ENCODE measurements at places on chromosomes 12 and 14. TPM values are rescaled to one million over a fixed set of nuclear protein-coding genes. Genes with fewer than 3 reads are reported as not detected.

SSTR1 gene
- 2.3 TPM for total RNA-seq

KCNH5 gene
- 0.97 TPM for total RNA-seq

CNTN1 gene
- total RNA-seq: 27.0 TPM

GPN3 gene
- total RNA-seq: 45.0 TPM

APOF gene
- not detected for total RNA-seq

KRT2 gene
- not detected for total RNA-seq

RERGL gene
- total RNA-seq: not detected

DNA sequence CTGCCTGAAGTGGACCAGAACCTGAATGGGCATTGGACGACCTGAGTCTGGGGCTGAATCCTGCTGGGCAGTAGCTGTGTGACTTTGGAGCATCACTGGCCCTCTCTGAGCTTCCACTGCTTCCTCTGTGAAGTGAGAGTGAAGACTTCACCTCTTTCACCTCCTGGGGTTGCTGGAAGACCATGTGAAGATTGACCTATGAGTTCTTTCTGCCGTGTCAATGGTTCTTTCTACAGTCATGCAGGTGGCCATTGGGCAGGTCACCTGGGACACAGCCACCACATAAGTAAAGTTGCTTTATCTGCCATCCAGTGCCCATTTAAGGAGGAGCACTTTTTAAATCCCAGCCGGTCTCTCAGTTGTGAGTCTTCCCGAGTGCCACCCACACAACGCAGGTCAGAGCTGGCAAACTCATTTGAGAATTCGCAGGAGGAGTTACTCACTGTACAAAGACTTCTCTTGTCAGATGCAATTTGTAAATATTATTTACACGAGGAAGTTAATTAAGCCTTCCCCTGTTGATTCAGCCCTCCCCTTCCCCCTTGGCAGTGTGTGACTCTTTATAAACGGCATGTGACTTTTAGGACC is 74.8 kb upstream of the TCL1B start:
- no peak for DNase-seq

GRCh38 chr14:79395061-79395460 is 816.2 kb downstream of the DIO2 start:
- no peak for DNase-seq

GRCh38 chr14:59688224-59689170 is 111.9 kb upstream of the CCDC175 start:
- DNase-seq: peak; percentile 82

- no peak for DNase-seq
Measured at GRCh38 chr12:39499296-39499695, 56.4 kb upstream of the KIF21A start.

GRCh38 chr12:70443062-70443673 is 77.1 kb downstream of the KCNMB4 start:
- DNase-seq: no peak

GRCh38 chr12:92785563-92785950 is 82.8 kb downstream of the PLEKHG7 start:
- no peak for DNase-seq

DNA sequence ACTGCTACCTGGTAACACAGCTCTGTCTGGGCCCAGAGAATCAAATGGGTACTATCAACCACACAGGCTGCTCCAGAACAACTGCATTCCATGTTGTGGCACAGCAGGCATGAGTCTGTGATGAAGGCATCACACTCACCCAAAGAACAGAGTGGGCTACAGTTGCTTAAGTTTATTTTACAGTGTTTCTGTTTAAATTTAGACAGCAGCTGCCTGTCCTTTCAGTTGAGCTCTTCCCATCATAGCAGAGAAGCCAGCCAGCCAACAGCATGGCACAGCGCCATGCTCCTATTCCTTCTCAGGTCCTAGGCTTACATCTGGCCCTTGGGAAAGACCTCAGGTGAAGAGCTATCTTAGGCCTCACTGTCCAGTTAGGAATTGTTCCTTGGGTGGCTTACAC is 147.0 kb upstream of the FRMD6 start:
- no peak for DNase-seq

DNA sequence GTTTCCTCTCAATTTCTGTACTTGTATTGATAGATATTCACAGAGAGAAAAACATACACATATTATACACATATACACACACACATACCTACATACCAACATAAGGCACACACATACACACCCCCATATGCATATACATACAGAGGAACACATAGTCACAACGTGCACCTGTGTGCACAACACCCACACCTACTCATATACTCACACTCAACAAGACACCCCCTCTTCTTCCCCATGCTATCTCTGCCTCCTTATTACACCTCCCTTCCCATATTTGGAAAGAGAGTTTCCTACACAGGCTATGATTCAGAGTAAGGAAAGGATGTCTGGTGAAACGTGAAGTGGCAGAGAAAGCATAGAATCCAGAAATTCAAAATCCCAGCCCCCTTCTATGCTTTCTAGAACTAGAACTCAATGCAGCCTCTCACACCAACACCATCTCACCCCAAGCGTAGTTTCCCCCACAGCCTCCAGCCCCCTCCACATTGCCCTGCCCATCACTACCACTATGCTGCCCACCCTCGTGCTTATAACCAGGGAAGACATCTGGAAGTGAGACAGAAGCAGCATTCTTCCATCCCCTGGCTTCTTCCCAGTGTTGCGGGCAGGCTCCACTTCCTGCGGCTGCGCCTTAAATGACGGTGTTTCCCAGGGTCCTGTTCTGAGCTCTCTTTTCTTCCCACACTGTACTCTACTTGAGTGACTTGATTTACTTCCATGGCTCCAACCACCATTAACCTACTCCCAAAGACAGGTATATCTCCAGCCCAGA is 2.4 kb downstream of the RNASE8 start:
- no peak for DNase-seq

DNA sequence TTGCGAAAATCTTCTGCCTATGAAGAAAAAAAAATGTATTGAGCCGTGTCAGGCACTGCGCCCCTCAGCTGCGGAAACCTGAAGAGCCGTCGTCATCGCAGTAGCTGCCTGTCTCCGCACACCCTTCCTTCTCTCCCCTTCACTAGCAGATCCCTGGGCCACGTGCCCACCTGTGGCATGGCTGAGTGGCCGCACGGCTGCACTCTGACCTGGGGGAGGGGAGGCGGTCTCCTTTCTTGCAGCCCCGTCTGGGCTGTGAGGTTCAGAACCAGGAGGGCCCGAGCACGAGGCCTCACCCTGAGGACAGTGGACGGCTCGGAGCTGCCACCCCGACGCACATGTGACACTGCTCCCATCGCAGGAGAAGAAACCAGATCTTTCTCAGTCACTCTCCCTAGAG is 24.9 kb downstream of the PGAM5 start:
- no peak for DNase-seq

DNA sequence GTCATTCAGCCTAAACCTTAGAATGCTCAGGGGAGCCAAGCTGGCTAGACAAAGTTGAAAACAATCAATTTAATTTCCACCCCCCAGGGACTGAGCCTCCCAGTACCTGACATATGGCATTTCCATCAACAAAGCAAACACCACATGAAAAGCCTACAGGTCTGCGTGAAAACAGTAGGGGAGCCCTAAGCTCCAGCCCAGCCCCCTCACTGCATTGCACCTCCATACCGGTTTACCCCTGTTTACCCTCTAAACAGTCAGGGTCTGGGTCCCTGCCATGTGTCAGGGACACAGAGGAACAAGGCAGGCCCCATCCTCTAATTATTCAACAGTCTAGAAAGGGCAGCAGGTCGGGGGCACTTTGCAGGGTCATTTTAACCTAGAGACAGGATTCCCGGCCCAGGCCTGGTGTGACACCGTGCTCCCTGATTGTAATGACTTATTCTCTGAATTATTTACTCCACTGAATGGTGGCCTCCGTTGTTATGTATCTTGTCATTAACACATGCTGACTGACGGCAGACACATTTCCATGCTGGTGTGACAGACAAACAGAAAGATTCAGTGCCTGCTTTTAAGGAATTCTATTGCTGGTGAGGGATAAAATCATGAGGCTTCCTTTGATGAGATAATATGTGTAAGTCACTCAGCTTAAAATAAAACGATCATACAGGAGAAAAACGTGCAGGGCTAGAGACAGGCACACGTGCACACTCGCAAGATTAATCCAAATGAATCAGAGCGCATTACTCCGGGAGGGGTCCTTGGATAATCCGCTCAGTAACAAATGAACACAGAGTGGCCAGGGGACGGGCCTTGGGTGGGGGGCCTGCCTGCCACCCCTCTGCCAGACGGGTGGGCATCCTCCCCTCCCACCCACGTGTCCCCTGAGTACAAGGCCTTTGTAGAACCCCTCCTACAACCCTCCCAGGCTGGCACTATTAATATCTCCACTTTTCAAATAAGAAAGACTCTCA is 23.2 kb downstream of the CCDC88C start:
- no peak for DNase-seq

DNA sequence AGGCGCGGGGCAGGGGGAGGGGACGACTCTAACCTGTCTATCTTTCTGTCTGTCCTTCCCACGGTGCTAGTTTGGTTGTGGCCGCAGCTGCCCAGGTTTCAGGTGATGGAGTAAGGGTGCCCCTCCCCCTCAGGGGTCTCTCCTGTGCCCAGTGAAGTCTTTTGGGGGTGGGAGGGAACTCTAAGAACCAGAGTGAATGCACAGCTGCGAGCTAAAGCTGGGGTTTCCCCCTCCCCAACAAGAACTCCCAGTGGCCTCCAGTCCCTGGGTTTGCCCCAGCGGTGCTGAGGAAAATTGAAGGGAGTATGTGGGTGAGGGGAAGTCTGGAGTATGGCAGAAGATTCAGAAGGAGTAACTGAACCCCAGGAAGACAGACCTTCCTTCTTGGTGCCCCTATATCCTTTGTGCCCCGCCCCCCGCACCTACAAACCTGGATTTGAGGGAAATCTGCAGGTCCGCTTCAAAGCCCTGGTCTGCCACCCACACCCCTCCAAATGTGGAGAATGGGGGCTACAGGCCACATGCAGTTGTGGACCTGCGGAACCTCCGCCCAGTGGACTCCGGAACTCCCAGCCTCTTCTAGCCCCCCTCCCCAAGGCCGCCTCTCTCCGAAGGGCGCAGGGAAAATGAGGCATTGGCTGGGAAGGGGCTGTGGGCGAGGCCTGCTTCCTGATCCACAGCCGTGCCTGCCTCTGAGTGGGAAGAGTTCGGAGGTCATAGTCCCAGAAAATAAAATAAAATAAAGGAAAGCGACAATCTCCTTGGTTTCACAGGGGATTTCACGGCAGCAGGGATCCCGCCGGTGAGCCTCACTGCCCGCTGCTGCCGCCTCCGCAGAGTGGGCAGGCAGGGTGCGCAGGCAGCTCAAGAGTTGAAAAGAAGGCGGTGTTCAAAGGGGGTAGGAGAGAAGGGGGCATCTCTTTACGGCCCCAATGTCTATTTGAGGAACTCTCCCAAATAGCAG is 3.4 kb upstream of the HOXC9 start:
- DNase-seq: peak; percentile 62

- DNase-seq: no peak
Measured at GRCh38 chr14:35403114-35403602, 1.4 kb downstream of the NFKBIA start.

- peak; percentile 69 for DNase-seq
Measured at GRCh38 chr12:388541-389141, 479 bp downstream of the KDM5A start.

DNA sequence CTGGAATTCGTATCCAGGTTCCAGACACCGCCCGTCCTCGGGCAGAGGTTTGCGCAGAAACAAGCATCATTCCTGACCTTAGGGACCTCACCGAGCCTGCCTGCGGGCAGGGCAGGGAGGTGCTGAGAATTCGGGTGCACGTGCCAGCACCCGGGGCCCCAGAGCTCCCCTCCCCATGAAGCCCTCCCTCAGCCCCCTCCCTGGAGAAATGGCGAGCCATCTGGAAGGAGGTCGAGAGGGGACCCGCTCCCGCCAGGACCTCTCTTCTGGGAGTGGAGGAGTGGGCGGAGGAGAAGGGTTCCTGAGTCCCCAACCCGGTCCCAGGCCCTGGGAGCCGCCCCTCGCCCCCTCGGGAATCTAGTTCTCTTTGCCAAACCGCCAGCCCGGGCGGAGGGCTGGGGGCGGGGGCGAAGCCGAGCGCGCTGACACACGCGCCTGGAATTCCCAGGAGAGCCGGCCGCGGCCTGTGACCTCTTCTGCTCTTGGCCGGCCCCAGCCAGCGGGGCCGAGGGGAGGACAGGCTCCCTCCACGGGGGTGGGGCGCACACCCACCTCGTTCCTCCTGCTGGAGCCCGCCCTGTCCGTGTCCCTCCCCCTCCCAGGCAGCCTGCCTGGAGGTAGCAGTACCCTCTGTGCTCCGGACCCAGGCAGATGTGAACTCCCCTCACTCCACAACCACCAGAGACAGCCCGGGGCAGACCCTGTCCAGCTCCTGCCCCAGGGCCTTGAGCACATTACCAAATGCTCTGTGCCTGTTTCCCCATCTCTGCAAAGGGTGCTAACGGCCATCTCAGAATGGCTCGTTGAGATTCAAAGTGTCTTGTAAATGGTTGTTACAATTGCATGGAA is 23.0 kb upstream of the GPR132 start:
- peak; percentile 78 for DNase-seq
